SK-N-SH (cell line): ENCODE measurements at places on chromosomes 7 and 10.
A peak's percentile ranks its signal among the peaks of the same experiment; 100 is the strongest.

- no peak for DNase-seq
Observed at GRCh38 chr10:70756700-70757360, 28.3 kb downstream of the TBATA start.

GRCh38 chr10:83886871-83887270 lies 252.4 kb upstream of the GHITM start:
- DNase-seq, result no peak

- DNase-seq, result no peak
Observed at GRCh38 chr7:116259871-116260440, 49.6 kb downstream of the TES start.

GRCh38 chr10:131743190-131744151 lies 157.3 kb upstream of the PPP2R2D start:
- DNase-seq, result peak; percentile 53

- no peak for DNase-seq
Observed at GRCh38 chr10:107144490-107144889, 20.0 kb downstream of the SORCS1 start.

GRCh38 chr7:96612034-96612433 lies 97.6 kb downstream of the SEM1 start:
- DNase-seq, result no peak

DNA sequence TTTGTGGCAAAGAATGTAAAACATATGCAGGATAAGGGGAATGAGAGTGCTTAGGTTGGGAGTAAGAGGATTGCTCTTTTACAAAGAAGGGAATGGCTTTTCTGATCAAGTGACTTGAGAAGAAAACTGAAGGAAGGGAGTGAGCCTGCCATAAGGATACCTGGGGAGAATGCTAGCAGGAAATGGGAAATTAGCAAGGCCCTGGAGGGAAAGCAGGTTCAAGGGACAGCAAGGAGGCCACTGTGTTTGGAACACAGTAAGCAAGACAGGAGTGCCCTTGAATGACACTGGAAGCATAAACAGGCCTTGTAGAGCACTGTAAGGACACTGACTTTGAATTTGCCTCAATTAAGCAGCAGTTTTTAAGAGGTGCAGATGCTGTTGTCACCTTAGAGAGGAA lies 1069.9 kb downstream of the DNAJB9 start:
- DNase-seq, result no peak

DNA sequence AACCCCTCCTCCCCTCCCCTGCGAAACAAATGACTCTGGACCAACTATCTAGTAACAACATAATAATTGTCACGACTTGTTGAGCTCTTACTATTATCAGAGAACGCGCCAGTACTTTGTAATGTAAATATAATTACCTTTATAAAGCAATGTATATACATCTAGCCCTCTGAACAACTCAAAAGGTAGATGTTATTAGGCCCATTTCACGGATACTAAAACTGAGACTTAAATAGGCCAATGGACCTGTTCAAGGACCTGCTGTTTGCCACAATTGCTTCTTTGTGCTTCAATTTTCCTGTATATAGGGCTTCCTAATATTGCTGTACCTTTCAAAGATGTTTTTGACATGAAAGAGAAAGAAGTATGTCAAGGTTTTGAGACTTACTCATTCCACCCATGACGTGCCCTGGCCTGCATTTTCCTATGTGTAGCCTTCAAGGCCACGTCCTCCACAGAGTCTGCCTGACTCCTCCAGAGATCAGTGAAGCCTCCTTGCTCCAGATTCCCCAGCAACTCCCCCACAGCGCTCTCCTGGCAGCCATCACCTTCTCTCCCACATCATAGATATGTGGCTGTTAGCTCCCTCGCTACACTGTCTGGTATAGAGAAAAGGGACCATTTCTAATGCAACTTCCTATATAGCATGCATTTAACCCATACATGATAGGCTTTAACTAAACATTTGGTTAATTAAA lies 156.6 kb downstream of the SKIDA1 start:
- no peak for DNase-seq

GRCh38 chr10:10629512-10629911 lies 388.2 kb upstream of the CELF2 start:
- DNase-seq, result no peak

GRCh38 chr10:73649876-73650536 lies 5.8 kb downstream of the SYNPO2L start:
- no peak for DNase-seq

DNA sequence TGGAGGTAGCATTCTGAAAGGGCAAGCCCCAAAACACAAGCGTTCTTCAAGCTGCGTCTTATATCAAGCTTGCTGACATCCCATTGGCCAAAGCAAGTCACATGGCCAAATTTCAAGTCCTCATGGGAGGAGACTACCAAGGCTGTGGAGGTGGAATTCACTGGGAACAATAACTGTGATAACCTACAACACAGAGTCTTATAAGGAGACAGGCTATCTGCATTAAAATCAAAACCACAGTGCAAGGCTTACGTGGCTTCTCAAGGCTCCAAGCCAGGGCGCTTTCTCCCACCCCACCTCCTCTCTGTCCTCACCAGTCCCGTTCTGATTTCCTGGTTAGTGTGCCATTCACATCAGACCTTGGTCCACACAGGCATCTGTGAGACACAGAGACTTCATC lies 39.4 kb downstream of the ADRB1 start:
- no peak for DNase-seq

DNA sequence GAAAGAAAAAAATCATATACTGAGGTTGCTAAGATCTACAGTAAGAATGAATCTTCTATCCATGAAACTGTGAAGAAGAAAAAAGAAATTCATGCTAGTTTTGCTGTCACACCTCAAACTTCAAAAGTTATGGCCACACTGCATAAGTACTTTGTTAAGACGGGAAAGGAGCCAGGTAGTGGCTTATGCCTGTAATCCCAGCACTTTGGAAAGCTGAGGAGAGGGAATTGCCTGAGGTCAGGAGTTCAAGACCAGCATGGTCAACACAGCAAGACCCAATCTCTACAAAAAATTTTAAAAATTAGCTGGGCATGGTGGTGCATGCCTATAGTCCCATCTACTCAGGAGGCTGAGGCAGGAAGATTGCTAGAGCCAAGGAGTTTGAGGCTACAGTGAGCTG lies 22.1 kb downstream of the CCDC186 start:
- DNase-seq, result no peak

DNA sequence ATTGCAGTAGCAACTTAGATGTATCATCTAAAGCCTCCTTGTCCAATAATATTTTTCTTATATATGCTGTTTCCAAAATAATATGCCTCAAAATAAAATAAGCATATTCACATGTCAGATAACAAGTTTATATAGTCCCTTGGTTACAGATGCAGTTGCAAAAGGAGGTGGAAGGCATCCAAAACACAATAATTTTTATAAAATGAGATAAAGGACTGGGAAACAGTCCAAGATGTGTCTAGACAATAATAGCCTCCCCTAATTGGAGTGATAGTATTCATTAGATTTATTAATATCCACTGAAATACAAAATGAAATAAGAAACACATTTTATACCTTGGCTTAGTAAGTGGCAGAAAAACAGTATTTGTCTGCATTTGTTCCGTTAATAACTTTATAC lies 30.3 kb downstream of the BCAP29 start:
- peak; percentile 45 for DNase-seq

GRCh38 chr7:117448655-117449054 lies 21.4 kb upstream of the ASZ1 start:
- DNase-seq, result no peak

DNA sequence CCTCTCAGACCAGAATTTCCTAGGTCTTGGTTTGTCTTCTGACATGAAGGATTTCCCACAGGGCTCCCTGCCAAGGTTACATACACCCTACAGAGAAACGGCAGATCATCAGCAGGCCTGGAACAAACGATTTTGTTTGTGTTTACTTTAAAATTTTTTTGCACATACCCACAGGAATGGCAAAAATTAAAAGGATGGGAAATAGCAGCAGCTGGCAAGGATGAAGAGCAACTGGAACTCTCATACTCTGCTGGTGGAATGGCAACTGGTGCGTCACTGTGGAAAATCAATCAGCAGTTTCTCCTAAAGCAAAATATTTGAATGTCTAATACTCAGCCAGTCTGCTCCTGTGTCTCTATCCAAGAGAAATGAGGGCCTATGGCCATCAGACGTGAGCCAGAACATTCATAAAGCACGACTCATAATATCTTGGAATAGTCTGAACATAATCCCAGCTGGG lies 6.5 kb downstream of the BAIAP2L1 start:
- DNase-seq, result no peak

- DNase-seq, result no peak
Observed at GRCh38 chr10:87960230-87960629, 96.8 kb downstream of the PTEN start.

DNA sequence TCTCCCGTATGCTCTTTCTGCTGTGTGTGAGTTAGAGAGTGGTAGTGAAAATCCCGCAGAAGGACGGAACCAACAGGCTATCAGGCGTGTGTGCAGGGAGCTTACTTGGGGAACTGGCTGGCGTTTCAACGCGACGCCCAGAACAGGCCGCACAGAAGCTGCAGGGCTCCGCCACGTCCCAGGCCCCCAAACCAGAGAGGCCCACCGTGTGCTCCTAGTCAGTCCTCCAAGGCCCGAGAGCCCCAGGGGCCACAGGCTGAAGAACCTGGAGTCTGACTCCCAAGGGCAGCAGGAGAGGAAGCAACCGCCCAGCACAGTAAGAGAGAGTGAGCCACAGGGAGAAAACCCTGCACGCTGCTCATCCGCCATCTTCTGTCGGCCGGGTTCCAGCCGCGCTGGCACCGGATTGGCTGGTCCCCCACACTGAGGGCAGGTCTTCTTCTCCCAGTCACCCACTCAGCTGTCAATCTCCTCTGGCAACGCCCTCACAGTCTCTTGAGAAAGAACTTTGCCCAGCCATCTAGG lies 730.6 kb upstream of the VSTM2A start:
- no peak for DNase-seq

DNA sequence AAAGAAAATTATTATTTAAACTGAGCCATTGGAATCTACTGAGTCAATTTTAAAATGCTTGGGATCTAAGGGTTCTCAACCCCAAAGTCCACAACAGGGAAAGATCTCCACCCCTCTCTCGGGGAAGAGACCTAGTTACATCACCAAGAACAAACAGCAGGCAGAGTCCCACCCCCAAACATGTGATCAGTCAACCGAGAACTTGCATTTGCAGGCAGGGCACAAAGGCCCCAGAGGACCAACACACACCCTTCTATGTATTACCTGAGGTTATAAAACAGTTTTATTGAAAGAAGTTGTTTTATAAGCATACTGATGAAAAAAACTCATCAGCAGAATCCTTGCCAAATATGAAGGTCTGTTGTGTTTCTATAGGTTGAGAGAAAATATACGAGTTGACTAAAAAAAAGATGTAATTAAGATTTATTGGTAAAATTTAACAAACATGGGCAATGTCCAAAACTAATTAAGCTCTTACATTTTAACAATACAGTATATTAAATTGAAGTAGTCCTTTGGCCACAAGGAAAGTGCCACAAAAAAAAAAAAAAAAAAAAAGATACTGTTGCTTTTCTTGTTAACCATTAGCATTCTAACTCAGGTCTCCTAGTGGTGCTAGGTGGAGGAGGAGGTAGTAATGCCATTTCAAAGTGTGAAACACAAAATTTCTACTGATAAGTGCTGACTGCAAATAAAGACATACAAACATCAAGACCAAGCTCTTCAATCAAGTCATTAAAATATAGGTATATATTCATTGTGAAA lies 975 bp upstream of the USP54 start:
- DNase-seq, result peak; percentile 17

DNA sequence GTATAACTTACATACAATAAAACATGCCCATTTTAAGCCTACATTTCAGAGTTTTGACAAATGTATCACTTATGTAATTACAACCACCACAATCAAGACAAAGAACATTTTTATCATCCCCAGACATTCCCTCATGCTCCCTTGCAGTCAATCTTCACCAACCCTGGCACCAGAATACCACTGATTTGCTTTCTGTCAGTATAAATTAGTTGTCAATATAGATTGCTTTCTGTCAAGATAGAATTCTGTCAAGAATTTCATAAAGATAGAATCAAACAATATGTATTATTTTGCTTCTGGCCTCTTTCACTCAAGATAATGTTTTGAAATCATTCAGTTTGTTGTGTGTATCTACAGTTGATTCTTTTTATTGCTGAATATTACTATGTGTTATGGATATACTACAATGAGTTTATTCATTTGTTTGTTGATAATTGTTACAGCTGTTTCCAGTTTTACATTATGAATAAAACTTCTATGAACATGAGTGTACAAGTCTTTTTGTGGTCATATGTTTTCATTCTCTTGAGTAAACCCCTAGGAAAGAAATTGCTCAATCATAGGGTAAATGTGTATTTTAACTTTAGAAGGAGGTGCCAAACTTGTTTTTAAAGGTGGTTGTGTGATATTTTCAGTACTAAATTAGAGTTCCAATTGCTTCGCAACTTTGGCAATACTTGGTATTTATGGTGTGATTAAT lies 56.9 kb downstream of the IFIT5 start:
- no peak for DNase-seq

GRCh38 chr10:96820765-96821164 lies 11.3 kb upstream of the LCOR start:
- DNase-seq, result no peak

GRCh38 chr7:101614939-101615302 lies 14.2 kb downstream of the MYL10 start:
- no peak for DNase-seq

DNA sequence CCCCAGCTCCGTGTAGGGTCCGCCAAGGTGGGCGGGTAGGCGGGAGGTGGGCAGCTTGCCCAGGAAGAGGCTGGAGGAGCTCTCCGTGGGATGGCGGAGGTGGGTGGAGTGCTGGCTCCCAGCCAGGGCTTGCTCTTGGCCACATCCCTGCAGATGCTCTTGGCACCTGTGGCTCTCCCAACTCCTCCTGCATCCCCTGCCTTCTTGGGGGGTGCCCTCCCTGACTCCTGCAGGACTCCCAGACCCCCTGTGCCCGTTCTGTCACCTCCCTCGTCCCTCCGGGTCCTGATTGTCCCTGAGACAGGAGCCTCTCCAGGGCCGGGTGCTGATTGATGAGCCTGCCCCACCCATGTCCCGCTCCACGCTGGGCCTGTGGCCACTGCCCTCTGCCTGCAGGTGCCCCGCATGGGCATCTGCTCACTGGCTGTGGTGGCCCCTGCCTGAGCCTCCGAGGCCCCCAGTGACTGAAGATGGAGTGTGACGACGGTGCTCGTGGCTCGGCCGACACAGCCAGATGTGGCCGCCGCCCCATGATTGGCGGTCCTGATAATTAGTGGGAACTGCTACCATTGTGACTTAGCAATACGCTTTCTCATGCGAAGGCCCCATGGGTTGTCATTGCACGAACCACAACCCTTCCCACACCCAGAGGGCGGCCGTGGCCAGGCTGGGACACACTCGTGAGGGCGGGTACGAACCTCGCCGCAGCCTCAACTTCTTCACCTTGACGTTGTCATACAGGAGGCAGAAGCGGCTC lies 23.6 kb downstream of the CFAP46 start:
- DNase-seq, result no peak

DNA sequence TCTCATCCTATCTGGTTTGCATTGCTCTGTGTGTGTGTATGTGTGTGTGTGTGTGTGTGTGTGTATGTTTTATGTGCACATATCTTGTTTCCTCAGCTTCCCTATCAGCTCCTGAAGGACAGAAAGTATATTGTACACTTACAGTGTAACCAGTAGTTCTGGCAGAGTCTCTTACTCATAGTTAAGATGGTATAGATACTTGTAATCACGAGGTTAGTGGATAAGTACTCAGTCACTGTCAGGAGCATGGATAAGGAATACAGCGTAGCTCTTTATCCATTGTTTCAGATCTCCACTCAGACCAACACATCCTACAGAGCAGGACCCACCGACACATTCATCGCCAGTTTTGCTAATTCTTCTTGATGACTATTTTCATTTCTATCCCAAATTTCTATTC lies 275.0 kb downstream of the TSPAN12 start:
- no peak for DNase-seq

GRCh38 chr10:119821182-119821581 lies 51.5 kb downstream of the MCMBP start:
- no peak for DNase-seq

GRCh38 chr7:15947754-15948153 lies 261.3 kb upstream of the MEOX2 start:
- no peak for DNase-seq
